ENCODE measurements at places on chromosomes 5 and 9.

GRCh38 chr5:131511934-131512333 is 123.1 kb downstream of the RAPGEF6 start:
- no peak for DNase-seq

- DNase-seq: no peak
These were observed 795 bp downstream of the DAB2IP start for GRCh38 chr9:121652021-121652837.

DNA sequence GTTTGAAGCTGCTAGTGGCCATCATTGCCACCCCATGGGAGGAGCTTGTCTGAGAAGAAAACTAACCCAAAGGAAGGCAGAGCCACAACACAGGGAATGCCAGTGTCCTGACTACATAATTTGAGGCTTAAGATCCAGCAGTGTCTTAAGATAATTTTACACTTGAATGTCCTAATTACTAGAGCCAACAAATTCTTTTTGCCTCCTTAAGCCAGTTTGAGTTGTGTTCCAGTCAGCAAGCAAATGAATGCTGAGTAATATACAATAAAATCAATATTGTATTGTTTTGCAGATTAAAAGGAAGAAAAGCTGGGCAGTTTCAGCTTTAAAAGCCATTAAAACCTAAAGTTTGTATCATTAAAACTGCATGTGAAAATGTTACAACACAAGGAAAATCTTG is 13.9 kb downstream of the HTR4 start:
- DNase-seq: no peak

DNA sequence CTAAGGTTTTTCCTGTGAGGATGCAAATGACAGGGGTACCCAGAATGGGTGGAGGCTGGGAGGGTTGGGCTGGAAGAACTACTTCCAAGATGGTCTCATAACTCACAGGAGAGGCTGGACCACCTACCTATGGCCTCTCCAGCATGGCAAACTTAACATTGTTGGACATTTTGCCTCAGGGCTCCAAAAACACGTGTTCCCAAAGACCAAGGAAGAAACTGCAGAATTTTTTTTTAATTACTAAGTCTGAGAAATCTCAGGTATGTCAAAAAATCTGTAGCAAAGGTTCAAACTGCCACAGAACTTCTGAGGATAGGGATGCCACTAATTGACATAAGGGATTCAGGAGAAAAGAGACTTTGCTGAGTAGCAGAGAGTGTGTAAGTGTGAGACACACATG is 270.8 kb downstream of the NNT start:
- DNase-seq: no peak

- DNase-seq: no peak
These were observed 15.4 kb downstream of the SERINC5 start for GRCh38 chr5:80240368-80240986.

- no peak for DNase-seq
These were observed 139.1 kb upstream of the ADRA1B start for GRCh38 chr5:159777049-159777660.

GRCh38 chr9:16623989-16624743 is 246.3 kb downstream of the BNC2 start:
- no peak for DNase-seq

- DNase-seq: no peak
These were observed 65.9 kb downstream of the ITGA1 start for GRCh38 chr5:52853650-52854049.

- DNase-seq: no peak
These were observed 574.5 kb upstream of the GRAMD2B start for GRCh38 chr5:125848751-125849150.

DNA sequence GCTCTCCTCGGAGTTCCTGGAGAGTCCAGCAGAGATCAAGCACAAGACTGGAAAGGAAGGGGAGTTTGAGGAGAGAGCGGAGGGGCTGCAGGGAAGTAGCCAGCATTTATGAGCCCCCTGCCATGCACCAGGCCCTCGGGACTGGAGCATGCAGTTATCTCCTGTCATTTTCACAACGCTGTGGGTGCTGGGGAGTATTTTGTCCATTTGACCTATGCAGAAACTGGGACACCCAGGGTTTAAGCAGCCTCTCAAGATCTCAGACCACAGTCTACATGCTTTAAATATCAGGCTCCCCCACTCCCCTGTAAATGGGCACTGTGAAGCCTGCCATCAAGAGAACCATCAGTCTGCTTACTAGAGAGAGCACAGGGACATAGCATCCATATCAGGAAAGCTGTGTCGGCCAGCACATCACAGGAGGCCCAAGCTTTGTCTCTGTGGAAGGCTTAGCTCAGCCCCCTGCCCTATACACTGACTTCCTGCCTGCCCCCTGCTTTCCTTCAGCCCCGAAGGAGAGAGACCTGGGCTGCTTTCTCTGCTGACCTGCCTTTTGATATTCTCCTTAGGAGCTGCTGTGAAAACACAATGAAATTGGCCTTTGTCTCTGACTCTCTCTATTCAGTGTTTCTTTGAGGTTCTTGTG is 7.3 kb downstream of the FOXI1 start:
- DNase-seq: no peak

- DNase-seq: no peak
These were observed 2.8 kb upstream of the DNAJA1 start for GRCh38 chr9:33022303-33022702.

GRCh38 chr9:6733831-6734230 is 23.9 kb upstream of the KDM4C start:
- no peak for DNase-seq

DNA sequence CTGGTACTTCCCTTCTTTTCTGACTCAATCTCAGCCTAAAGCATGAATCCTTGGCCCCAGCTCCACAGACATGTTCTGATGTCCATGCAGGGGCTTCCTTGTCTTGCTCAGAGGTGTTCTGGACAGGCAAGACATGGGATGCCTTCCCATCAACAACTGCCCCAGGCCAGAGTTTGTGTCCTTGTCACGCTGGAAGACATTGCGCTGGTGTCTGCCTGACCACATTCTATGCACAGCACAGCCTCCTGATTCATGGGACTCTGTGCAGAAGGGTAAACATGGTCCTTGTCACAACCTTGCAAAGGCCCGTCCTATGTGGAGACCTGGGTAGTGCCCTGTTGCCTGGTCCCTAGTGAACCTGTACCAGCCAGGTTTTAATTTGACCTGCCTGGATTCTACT is 212.2 kb downstream of the FSTL4 start:
- DNase-seq: no peak

GRCh38 chr9:133609311-133610098 is at the start of gene FAM163B:
Gene FAM163B, minus strand, starts transcription at chr9:133609389. Its CDS starts 29,166 bp downstream, at chr9:133580223.
- DNase-seq: peak; percentile 12

DNA sequence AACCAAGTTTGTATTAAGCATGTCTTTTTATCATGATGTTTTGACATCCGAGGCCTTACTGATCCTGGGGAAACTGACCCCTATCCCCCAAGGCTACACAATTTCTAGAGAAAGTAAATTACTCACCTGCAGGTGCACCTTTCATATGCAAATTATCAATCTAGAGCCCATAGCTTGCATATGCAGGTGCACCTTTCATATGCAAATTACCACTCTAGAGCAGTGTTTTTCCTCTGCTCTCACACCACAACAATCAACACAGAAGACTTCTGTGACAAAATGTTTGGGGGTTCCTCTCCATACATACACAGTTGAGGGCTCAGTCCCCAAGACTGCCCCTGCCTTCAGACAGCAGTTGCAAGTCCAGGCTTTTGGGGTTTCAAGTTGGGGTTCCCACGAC is 203.7 kb upstream of the RORB start:
- no peak for DNase-seq

DNA sequence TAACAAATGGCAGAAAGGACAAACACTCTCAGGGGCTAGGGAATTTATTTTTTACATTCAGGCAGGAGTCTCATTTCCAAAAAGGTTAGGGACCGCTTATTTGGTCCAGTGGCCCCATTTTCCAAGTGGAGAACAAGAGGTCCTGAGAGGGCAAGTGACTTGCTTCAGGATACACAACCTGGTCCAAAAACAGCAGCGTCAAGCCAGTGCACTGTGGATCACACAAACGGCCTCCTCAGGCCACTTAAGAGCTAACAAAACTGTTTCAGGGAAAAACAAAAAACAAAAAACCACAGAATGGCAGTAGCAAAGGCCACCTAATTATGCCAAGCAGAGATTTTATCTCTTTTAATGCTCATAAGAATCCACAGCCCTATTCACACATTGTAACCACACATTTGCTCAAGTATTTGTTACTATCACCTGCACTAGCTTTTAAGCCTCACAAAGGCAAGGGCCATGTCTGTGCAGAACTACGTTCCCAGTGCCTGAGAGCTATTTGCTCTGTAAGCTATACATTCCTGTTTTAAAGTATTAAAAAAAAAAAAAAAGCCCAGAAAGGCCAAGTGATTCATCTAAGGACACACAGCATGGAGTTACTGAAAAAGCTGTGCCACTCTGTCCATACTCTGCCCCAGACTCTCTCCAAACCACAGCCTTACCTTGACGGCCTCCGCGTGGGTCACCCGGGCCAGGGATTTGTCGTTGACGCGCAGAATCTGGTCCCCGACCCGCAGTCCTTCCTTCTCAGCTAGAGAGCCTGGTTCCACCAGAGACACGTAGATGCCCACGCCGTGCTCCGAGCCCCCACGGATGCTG is 1.5 kb downstream of the WHRN start:
- DNase-seq: no peak

GRCh38 chr9:126108240-126108639 is 218.4 kb upstream of the MVB12B start:
- DNase-seq: no peak

- DNase-seq: no peak
These were observed 2.5 kb downstream of the KDM3B start for GRCh38 chr5:138354926-138355378.

- DNase-seq: no peak
These were observed 4.7 kb downstream of the TESK1 start for GRCh38 chr9:35609820-35610163.

DNA sequence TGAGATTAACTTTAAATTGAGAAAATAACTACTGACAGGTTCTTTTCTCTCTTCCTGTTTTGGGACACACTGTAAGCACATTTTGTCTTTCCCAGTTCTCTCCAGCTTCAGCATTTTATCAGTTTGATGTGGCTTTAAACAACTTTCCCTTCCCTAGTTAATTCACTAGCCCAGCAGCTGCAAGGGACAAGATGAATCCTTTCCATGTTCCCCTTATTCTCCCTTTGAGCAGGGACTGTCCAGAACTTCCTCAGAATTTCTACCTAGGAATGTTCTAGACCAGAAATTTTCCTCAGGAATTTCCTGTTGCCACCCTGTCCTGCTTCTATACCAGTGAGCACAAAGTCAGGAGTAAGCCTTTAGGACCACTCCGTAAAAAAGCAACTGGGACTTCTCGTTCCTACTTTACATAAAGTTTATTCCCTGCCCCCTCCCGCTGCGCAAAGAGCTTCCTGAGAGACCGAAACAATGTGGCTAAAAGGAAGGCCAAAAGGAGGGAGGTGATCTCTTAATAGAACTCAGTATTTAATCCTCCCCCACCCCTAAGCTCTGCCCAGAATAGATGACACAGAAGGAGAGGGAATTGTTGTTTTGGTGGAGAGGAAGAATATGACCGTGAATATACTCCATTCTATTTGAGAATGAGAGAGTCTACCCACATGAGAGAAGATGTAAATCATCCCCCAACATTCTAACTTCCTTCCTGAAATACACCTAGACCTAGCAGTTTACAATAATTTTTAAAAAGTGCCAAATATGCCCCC is 61.9 kb downstream of the GLIS3 start:
- DNase-seq: no peak

- DNase-seq: no peak
These were observed 59.5 kb downstream of the FGF10 start for GRCh38 chr5:44329716-44330115.

DNA sequence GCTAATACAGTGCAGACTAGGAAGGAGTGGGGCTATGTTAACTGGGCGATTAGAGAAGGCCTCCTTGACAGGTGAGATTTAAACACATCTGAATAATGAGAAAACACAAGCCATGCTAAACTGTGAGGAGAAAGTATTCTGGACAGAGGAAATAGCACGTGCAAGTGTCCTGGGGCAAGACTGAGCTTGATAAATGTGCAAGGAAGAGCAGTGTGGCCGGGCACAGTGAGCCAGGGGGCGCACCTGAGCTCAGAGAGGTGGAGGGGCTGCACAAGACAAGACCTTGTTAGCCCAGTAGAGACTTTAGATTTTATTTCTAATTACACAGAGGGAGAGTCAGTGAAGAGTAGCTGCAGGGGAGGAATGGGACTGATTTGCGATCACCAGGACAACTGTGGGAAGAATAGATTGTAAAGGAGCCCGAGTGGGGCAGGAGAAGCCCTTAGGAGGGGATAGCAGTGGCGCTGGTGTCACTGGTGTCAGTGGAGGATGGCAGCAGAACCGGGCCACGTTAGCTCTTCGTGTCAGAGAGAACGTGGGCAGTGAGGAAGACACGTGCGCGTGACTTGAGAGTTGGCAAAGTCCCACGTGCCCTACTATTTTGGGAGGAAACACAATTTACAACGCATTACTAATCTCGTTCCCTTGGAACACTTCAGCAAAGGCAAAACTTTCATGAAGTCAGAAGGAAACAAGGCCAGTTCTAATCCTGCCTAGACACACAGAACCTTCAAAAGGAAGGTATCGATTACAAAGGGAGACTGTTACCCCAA is 17.9 kb upstream of the C5orf47 start:
- no peak for DNase-seq

DNA sequence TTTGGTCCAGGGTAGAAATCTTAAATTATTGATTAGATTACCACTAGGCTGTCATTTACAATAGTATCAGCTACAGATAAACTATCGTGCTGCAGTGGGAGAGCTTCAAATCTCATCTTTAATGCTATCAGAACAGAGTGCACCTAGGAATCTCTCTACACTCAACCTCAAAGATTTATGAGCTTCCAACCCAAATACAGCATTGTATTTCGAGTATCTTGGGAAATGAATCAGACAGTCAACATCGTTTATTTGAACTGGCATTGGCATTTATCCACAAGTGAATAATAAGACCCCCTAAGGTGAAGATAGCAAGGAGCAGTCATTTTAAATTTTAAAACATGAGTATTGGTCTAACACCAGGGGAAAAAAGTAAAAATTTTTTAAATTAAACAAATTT is 1203.2 kb downstream of the CDH12 start:
- DNase-seq: no peak

DNA sequence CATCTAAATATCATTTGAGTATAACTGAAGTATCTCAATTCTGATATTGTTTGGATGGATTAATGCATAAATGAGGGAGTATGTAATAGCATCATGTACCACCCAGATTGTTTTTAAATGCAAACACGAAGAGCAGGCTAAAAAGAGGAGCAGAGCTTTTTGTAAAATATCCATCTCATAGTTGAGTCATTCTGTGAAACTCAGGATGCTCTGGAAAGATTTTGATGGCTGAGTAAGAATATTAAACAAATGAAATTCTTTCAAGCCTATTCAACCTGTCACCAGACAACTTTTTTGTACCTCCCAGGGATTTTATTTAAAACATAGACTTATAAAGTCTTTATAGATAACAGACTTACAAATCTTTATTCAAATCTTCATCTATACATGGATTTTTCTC is 625.9 kb downstream of the TLE4 start:
- no peak for DNase-seq

GRCh38 chr5:74310386-74310785 is 330.1 kb downstream of the ENC1 start:
- no peak for DNase-seq

Measured in activated CD4-positive, CD25-positive, alpha-beta regulatory T cell (primary cell).